Activated naive CD4-positive, alpha-beta T cell (primary cell): ENCODE measurements at places on chromosomes 1 and 21.

- DNase-seq, result no peak
Observed at GRCh38 chr1:196442366-196442765, 165.9 kb downstream of the KCNT2 start.

DNA sequence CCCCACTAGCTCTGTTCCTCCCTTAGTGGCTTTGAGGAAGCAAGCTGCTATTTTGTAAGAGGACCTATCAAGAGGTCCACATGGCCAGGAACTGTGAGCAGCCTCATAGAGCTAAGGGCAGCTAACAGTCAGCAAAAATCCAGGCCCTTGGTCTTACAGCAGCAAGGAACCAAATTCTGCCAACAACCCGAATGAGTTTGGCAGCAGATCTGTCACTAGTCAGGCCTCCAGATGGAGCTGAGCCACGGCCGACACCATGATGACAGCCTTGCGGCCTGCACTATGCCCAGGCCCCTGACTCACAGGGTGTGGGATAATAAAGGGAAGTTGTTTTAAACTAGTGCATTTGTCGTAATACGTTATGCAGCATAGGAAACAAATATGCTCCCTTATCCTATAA, 28.0 kb upstream of the H3-3A start:
- DNase-seq, result no peak

DNA sequence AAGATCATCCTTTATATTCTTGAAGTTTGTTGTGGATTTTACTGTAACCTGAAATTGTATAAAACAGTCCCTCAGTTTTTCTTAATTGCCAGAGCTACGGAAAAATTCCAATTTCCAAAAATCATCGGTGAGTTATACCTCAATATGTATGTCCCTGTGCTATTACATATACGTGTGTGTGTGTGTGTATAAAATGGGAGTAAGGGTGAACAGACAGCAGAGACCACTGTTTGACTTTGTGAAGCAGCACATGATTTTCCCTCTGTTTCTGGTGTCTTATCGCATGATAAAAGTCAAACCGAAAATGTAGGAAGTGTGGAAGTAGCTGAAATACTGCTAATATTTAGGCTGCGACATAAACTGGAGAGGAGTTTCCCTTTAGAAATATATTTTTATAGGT, 1.2 kb downstream of the OR2T1 start:
- peak; percentile 70 for DNase-seq

- no peak for DNase-seq
Observed at GRCh38 chr1:10975567-10976326, 36.7 kb upstream of the TARDBP start.

- no peak for DNase-seq
Observed at GRCh38 chr1:196056966-196057365, 551.3 kb downstream of the KCNT2 start.

- no peak for DNase-seq
Observed at GRCh38 chr1:81232420-81232819, 568.3 kb upstream of the ADGRL2 start.

GRCh38 chr1:38558055-38558454, 301.5 kb downstream of the RRAGC start:
- no peak for DNase-seq

- DNase-seq, result no peak
Observed at GRCh38 chr1:200365897-200366426, 43.9 kb downstream of the ZNF281 start.

- DNase-seq, result no peak
Observed at GRCh38 chr1:36884029-36884701, 150.2 kb downstream of the GRIK3 start.

DNA sequence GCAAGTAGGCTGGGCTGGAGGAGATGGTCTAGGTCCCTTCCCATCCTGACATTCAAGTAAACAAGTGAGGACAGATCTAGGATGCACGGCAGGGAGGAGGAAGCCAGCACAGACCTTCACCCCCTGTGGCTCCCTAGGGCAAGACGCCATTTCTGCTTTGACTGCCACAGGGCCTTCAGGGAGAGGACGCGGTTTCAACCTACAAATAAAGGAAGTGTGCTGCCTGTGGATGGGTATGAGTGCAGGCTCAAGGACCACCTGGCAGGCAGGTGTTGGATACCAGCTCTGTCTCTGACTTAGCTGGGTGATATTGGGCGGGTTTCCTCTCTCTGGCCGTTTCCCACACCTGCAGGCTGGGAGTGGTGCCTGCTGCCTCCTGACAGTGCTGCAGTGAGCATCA, 16.2 kb downstream of the SLC2A1 start:
- no peak for DNase-seq

DNA sequence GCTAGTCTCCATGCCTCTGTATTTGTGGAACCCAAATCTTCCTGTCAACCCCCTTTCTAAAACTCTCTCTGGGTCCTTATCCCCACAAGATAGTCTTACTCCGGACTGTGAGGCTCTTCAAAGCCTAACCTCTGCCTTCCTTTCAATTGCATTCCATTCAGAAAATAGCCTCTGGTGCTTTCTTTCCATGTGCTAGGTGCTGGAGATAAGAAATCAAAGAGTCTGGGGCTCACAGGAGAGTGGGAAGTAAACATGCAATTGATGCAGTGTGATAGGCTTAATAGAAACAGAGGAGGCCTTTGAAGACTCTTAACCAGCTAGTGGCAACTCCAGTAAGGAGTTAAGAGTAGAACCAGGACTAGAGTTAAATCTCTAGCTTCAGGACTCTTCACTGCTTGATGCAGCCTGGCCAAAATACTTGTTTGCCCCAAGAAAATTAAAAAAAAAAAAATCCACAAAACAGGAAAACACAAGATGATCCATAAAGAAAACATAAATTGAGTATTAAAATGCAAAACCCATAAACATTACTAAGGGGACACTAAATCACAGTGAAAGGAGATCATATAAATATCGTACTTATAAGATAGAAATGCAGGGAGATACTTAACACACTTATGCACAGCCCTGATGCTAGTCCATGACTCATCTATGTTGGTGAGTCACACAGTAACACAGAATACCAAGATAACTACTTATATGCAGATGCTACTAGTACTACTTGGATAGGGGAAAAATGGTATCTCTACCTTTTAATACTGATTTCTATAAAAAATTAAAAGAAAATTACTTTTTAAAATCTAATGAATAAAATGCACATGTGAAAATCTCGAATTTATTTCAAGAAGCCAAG, 341.5 kb downstream of the KCNH1 start:
- no peak for DNase-seq

DNA sequence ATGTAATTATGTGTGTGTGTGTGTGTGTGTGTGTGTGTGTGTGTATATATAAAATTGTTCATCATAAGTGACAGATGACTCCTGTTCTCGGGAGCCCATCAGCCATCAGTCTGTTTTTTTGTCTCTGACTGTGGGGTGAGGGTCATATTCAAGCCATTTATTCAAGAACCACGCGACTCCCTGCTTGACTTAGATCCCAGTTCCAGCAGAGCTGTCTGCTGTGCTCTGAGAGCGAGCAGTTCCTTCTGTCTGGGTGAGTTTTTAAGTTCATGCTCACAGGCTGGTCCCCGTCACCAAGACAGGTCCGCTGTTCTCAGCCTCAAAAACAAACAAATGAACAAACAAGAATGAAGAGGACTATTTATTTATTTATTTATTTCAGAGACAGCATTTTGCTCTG, 18.3 kb upstream of the NPPB start:
- no peak for DNase-seq

DNA sequence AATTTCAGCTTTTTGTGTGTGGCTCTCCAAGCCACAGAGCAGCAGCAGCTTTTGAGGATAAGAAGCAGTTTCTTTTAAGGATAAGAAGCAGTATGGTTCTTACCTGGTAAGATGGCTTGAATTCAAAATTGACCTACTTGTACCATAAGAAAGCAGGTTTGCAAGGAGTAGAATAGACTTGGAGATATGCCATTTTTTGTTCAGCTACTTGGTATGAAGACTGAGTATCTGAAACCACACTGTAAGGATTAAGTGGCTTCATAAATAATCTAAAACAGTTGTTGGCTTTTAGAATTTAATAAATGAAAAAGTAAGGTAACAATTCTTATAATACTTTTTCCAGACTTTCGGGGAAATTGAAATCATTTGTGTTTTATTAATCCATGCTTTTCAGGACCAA, 74.2 kb downstream of the ATF6 start:
- DNase-seq, result no peak

DNA sequence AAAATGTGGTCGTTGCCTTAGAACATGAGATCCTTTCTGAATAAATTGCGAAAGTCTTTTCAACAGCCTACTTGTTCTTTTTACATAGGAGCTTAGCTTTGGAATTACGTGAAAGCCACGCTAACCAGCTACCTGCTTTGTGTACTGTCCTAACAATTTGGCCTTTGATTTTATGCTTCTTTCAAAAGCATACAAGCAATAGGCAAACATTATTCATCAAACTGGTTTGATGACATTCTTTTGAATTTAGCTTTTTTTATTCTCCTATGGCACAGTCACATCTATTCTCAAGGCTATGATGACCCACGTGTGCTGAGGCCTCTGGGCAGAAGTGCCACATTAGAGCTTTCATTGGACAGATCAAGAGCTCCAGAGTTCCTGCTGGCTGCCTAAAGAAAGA, 178.0 kb upstream of the DPT start:
- DNase-seq, result no peak

DNA sequence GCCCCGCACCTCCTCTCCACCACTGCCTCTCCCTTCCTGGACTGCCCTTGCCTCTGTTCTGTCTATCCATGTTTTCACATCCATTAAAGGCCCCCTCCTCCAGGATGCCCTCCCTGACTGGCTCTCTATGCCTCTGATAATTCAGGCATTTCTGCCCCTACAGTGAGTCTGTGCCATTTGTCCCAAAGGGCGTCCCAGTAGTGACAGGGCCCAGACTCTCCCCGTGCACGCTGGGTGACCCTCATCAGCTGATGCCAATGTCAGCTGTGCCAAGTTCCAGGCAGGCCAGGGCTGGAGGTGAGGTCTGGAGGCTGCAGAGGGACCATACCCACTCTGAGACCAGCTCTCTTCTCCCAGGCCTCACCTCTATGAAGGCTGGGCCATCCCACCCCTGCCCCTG, 3.2 kb upstream of the PLEKHG5 start:
- DNase-seq, result no peak

DNA sequence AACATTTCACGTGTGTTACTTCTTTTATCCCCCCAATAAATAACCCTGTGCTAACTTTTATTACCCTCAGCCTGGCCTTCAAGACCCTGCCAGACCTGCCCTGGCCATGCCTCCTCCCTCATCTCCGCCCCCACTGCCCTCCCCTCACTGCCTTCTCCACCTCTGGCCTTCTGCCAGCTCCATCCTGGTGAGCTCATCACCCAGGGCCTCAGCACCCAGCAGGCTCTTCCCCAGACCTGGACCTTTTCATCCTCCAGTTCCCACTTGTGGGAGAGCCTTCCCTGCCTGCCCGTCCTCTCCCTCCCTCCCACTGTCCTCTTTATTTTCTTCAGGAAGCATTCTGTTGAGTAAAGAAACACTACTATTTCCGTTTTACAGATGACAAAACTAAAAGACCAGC, 72.0 kb downstream of the SLC66A1 start:
- no peak for DNase-seq

GRCh38 chr1:42774928-42775526, 8.0 kb downstream of the C1orf50 start:
- DNase-seq, result no peak

GRCh38 chr1:241310451-241310850, 46.6 kb downstream of the RGS7 start:
- DNase-seq, result no peak

DNA sequence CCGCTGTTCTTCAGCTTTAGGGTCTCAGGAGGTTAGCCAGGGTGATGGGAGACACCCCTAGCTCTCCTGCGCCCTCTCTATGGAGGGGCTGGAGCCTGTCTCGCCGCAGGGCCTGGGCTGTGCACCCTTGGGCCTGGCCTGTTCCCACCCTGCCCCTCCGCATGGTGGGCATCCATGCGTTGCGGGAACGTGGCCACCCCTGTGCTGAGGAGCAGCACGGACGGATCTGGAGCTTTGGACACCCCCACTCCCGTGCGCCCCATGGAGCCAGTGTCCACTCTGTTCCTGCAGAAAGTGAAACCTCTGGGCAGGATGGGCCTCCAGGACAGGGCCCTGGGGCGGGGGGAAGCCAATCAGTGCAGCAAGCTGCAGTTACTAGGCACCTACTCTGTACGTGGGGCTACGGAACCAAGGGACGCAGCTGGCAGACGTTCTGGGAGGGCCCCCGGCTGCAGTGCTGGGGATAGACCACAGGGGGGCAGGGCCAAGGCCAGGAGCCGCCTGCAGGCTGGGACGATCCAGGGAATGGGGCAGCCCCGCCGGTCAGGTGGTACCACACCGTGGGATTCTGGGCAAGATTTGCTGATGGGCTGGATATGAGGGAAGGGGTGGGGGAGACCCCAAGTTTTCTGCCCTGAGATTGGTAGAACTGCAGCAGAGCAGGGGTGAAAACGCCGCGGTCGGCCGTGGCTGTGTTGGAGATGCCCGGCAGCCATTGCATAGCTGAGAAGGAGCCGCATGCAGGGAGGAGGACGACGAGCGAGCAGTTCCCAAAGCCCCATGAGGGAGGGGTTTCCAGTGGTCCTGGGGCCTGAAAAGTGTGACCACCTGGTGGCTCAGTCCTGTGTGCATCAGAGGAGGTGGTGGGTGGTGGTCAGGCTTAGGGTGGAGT, 43.3 kb downstream of the TP73 start:
- DNase-seq, result peak; percentile 24

- no peak for DNase-seq
Observed at GRCh38 chr1:18299441-18300338, 181.0 kb upstream of the KLHDC7A start.

- no peak for DNase-seq
Observed at GRCh38 chr21:35169574-35169973, 120.5 kb upstream of the RUNX1 start.

DNA sequence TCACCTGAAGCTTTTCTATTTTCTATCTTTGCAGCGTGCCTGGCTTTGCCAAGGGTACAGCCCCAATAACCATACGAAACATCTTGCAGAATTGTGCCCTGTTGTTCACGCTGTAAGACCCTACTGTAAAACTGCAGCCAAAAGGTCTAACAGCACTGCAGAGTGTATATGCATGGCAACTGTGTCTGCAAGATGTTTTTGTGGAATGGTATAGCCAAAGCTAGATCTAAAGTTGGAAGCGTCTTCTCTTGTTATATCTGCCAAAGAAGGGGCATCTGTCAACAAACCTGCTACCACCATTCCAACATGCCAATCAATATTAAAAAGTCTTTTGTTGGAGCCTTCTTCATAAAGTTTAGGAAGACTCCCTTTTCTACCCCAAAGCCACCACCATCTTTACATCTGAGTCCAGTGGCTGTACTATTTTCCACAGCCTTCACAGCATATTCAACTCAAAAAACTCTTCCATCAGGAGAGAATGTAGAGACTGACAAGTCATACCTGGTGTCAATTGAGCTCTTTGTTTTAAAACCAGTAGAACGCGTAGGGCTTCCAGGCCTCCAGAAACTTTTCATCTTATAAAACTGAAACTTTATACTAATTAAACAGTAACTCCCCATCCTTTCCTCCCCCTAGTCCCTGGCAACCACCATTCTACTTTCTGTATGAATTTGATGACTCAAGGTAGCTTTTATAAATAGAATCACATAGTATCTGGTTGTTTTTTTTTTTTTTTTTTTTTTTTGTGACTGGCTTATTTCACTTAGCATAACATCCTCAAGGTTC, 40.0 kb downstream of the ZSCAN20 start:
- no peak for DNase-seq

- no peak for DNase-seq
Observed at GRCh38 chr1:216422821-216423520, at the start of gene USH2A. Gene USH2A, minus strand, starts transcription at chr1:216423448. Its CDS starts 1,112 bp downstream, at chr1:216422336.

GRCh38 chr1:58583496-58583895, 6.4 kb upstream of the TACSTD2 start:
- no peak for DNase-seq

GRCh38 chr1:41640141-41640751, 155.8 kb upstream of the EDN2 start:
- no peak for DNase-seq
